ENCODE measurements at places on chromosomes 5 and 9.

DNA sequence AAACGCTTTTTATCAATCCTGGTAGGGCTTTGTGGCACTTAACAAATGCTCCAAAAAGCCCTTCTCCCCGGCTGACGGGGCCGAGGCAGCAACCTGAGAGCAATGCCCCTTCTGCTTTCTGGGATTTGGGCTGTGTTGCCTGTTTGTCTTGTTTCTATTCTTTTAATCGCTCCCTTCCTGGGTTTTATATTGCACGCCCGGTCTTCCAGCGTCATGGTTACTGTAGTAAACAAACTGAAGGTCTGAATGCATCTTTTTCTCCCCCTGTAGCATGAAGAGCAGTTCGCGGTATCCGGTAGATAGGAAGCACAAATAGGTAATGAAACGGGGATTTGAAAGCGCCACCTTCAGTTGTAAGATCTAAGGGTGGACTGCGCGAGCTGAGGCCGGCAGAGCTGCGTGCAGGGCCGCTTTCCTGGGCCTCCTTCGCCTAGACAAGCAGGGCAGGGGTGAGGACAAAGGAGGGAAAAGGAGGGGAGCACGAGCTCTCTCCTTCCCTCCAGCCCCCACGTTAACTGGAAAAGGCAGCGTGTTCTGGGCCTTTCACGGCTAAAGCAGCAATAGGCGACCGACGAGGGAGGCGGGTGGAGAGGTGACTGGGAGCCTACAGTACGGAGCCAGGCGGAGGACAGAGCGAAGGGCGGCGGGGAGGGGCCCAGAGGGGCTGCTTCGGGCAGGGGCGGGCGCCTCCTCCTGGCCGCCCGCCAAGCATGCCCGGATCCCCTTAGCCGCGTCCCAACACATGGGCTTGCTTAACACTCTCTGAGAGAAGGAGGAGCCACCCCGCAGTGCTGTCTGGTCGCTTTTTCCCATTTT, 49.3 kb upstream of the ZNF366 start:
- peak; percentile 67 for DNase-seq

DNA sequence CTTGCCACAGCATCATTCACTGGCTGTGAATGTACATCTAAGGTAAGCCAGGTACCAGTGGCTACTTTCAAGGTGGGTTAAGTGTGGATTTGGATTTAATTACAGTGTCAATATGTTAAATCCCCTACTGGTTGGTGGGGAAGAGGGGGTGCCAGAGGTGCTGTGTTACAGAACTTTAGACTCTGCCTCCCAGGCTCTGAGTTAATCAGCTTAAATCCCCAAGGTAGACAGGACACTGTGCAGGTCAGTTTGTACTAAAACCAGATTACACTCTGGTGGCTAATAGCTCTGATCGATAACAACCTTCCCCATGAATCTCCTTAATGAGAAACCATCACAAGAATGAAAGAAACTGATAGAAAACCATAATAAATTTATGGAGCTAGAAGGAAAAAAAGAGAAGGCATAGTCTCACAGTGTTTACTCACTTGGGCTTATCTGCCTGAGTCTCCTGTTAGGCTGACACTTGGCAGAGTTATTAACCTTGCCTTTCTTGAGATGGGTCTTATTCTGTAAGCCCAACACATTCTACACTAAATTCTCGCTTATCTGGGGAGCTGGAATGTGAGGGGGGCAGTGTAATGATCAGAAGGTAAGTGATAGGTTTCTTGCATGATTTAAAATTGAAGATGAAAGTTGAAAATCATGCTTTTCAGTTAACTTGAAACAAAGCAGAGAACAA, 106.8 kb downstream of the LMNB1 start:
- no peak for DNase-seq

DNA sequence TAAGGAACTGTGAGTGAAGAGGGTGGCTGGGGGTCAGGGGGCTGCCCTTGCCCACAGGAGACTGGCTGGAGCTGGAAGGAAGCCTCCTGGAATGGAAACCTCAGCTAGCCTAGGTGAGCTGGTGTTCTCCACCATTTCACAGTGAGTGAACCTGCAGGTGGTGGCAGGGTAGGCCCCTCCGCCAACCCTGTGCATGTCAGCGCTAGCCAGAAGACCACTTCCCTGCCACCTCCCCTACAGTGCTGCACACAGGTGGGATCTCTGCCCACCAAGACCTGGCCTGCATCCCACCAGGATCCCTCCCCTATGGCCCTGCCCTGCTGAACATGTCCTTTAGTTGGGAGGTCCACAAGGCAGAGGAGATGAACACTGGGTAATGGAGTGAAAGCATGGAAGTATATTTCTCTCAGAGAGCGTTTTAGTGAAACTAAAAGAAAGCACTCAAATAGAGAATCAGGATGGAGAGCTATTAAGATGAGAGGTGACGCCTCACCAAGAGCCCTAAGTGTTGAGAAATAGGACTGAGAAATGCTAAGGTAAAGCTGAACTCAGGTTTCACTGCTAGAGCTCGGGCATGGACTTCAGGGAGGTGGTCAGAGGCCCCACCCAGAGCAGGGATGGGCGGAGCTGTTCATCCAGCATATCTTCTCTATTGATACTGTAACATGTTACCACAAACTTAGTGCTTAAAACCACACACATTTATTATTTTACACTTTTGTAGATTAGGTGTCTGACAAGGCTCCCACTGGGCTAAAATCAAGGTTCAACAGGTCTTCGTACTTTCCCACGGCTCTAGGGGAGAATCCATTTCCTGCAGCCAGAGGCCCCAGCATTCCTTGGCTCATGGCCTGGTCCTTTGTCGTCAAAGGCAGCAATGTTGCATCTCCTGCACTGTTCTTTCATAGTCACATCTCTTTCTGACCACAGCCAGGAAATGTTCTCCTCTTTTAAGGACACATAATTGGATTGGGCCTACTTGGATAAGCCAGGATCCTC, 83.2 kb downstream of the DIRAS2 start:
- no peak for DNase-seq

- DNase-seq, result peak; percentile 54
Measured at GRCh38 chr5:74272831-74273451, 367.6 kb downstream of the ENC1 start.

GRCh38 chr9:1013021-1013420, 36.6 kb downstream of the DMRT3 start:
- no peak for DNase-seq

DNA sequence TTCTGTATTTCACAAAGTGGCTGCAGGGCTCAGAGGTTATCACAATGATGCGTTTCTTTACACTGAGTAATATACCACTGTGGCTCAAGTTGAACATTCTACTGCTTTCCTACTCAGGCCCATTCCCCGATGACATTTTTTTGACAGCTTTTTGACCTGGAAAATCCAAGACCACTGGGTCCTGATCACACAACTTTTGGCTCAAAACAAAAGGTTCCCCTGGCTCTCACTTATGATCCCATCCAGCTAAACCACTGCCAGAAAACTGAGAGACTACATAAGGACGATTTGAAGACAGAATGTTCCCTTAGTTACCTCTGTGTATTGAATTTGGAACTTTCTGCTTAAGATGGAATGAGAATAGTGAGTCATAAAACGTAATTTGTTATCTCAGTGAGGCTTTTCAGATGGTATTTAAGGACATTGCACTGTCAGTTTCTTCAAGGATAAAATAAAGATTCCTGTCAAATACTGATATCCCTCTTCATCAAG, 78.0 kb upstream of the FBXL7 start:
- peak; percentile 80 for DNase-seq

Measured in muscle of back (tissue), 13 donors.